ENCODE measurements at places on chromosomes 6 and 20. TPM values are rescaled to one million over a fixed set of nuclear protein-coding genes. Genes with fewer than 3 reads are reported as not detected.

DNA sequence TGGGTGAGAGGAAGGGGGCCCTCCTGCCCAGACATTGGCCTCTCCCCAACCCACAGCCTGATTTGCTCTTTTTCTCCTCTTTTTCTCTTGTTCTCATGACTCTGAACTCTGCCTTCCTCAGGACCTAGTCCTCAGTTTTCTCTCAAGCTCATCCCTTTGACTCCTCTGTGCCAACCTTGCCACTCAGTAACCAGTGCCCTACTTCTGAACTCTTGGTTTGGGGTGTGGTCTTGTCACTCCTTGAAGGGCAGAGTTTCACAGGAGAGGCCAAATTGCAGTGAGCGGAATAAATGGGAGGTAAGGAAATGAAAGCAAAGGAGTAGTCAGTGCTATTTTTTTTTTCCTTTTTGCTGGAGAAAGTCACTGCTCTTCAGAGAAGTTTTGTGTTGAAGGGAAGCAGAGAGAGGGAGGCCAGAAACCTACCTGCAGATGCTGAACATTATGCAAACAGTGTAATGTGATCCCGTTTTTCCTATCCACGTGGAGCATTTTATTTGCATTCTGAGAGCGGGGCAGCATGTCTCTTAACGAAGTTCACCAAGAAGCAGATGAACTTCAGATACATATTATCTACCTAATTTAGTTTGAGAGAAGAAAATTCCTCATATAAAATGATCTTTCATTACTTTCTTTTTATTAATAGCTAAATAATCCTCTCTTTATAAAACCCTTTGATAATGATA lies 26.9 kb downstream of the CFAP61 start:
- DNase-seq, result no peak
- no peak overlapping the region for H3K27ac ChIP-seq
- H3K27me3 ChIP-seq, result peaks cover 8% of the 10 kb centered on the region
- no peaks in the 10 kb centered on the region for H3K36me3 ChIP-seq

DNA sequence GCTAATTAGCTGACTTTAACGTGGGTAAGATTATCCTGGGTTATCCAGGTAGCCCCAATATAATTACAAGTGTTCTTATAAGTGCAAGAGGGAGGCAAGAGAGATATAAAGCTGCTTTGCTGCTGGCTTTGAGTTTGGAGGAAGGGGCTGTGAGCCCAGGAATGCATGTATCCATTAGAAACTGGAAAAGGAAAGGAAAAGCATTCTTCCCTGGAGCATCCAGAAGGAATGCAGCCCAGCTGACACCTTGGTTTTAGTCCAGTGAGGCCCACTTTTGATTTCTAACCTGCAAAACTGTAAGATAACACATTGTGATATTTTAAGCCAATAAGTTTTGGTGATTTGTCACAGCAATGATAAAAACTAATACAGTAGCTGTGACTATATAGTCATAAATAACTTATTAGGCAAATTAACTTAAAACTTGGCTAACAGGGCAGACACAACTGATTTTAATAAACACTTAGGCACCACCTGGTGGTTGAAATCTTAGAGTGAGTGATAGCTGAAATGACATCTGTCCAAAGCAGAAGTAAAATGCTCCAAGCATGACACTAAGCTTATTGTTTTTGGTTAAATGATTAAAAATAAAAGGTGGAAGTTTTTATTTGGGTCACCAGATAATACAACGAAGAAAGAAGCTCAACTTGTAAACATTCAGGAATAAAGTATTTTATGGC lies 35.6 kb downstream of the ADGRF4 start:
- peaks cover 2% of the 10 kb centered on the region for H3K27me3 ChIP-seq
- H3K4me1 ChIP-seq, result peaks cover 4% of the 10 kb centered on the region
- no peak overlapping the region for H3K27ac ChIP-seq

DNA sequence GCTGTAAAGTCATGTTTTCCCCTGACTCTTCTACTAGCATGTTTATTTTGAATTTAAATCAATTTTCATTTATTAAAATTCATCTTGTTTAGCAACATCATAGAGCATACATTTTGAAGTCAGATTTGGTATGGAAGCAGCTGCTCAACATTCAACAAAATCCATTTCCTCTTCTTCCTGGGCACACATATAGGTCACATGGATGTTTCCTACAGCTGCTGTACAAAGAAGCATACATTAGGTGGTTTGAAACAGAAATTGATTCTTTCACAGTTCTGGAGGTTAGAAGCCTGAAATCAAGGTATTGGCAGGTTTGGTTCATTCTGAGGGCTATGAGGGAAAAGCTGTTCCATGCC lies 495.2 kb downstream of the RFPL4B start:
- H3K27ac ChIP-seq, result no peak overlapping the region
- H3K36me3 ChIP-seq, result no peaks in the 10 kb centered on the region
- no peaks in the 10 kb centered on the region for H3K4me1 ChIP-seq
- no peaks in the 10 kb centered on the region for H3K27me3 ChIP-seq

DNA sequence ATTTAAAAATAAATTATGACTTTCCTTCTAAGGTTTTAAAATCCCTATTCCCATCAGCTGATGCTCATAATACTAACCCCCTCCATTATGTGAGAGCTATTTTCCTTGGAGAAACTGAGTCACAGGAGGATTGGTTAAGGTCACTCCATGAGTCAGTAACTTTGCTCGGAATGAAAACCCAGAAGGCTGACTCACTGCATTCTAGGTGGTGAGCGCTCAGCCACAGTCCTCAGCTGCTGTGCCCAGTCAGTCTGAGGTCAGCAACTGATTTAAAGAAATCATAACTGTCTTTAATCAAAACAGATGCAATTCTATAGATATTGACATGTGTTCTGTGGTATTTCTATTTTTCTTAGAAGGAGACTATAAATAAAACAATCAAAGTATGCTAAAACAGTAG lies 359.2 kb downstream of the GJA1 start:
- DNase-seq, result no peak
- no peaks in the 10 kb centered on the region for H3K36me3 ChIP-seq
- no peaks in the 10 kb centered on the region for H3K4me1 ChIP-seq
- H3K4me3 ChIP-seq, result no peak overlapping the region
- no peak overlapping the region for H3K27ac ChIP-seq

GRCh38 chr20:48841875-48842529 lies 14.2 kb upstream of the PREX1 start:
- DNase-seq, result no peak
- peaks cover 29% of the 10 kb centered on the region for H3K4me1 ChIP-seq
- H3K36me3 ChIP-seq, result no peaks in the 10 kb centered on the region

GRCh38 chr6:159110013-159110412 lies 59.2 kb upstream of the FNDC1 start:
- no peak overlapping the region for H3K4me3 ChIP-seq
- H3K36me3 ChIP-seq, result no peaks in the 10 kb centered on the region
- H3K4me1 ChIP-seq, result peaks cover 52% of the 10 kb centered on the region
- peak overlapping the region; percentile 19 for H3K27ac ChIP-seq
- DNase-seq, result peak; percentile 62

- no peaks in the 10 kb centered on the region for H3K36me3 ChIP-seq
- H3K27me3 ChIP-seq, result no peaks in the 10 kb centered on the region
- peaks cover 15% of the 10 kb centered on the region for H3K4me1 ChIP-seq
- H3K4me3 ChIP-seq, result no peak overlapping the region
Observed at GRCh38 chr6:119109654-119110325, 31.3 kb upstream of the FAM184A start.

GRCh38 chr6:159716247-159717096 lies 10.8 kb upstream of the WTAP start:
- H3K4me1 ChIP-seq, result peaks cover 11% of the 10 kb centered on the region
- H3K36me3 ChIP-seq, result no peaks in the 10 kb centered on the region
- H3K27me3 ChIP-seq, result no peaks in the 10 kb centered on the region

DNA sequence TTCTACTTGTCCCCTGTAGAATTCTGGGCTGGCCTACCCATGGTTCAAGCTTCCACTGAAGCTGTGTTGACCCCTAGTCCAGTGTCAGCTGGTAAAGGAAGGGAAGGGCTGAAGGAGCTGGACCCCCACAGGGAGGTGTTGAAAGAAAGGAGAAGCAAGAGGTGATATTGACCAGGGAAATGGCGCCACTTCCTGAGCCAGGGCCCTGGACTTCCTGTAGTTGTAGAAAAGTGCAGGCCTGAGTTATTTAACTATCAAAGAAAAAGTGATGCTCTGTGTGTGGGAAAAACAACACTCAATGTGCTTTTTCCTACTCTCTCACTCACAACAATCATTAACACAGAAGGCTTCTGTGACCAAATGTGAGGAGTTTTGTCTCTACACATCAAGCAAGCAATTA lies 60.0 kb upstream of the IER3 start:
- H3K36me3 ChIP-seq, result peaks cover 2% of the 10 kb centered on the region
- no peak overlapping the region for H3K4me3 ChIP-seq
- H3K4me1 ChIP-seq, result peaks cover 35% of the 10 kb centered on the region
- no peak overlapping the region for H3K27ac ChIP-seq

- no peak for DNase-seq
- no peaks in the 10 kb centered on the region for H3K27me3 ChIP-seq
- no peaks in the 10 kb centered on the region for H3K36me3 ChIP-seq
- H3K27ac ChIP-seq, result no peak overlapping the region
- H3K4me3 ChIP-seq, result no peak overlapping the region
- no peaks in the 10 kb centered on the region for H3K4me1 ChIP-seq
Observed at GRCh38 chr6:13065581-13065980, 262.8 kb downstream of the TBC1D7 start.

DNA sequence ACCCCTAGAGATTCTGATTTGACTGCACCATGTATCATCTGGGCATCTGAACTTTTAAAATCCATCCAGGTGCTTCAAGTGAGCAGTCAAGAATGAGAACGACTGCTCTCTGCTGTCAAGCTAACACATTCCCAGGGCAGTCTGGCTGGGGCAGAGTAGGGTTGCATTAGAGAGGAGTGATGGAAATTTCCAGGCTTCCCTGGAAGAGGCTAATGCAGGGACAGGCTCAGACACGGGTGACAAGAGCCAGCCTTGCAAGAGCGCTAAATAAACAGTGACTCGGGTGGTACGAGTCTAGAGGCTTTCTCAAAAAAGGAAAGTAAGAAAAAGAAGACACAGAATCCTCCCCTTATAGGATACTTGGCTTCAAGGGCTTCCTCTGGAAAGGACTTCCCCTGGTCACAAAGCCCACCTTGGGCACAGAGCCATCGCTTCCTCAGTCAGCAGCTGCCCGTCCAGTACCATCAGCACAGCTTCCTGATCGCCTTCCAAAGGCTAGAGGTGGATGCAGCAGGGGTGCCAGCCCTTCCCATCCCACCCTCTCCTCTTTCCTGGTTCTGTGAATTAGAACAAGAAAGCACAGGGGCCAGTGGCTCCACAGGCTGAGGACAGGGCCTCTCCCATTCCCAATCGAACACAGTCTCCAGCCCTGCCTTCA lies 177.4 kb upstream of the RREB1 start:
- H3K4me3 ChIP-seq, result no peak overlapping the region
- DNase-seq, result no peak
- no peaks in the 10 kb centered on the region for H3K36me3 ChIP-seq

GRCh38 chr20:12098421-12098820 lies 180.7 kb downstream of the BTBD3 start:
- H3K4me3 ChIP-seq, result no peak overlapping the region
- DNase-seq, result no peak
- H3K36me3 ChIP-seq, result no peaks in the 10 kb centered on the region

DNA sequence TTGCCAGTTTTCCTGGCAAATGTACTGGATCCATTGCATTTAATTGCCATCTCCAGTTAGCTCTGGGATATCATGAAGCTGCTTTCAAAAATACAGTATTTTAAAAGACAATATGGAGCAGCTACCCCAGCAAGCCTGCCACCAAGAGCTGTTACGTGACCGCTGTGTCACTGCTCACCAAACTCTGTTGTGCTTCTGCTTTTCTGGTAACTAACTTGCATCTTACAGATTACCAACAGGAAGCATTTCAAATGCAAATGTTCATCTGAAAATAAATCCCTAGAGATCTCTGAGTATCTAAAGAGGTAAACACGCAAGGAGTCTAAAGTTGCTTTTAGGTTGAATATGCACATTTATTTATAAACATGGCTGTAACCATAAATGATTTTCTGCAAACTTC lies 1008.3 kb downstream of the KIF16B start:
- no peak overlapping the region for H3K4me3 ChIP-seq
- H3K27ac ChIP-seq, result no peak overlapping the region
- H3K27me3 ChIP-seq, result no peaks in the 10 kb centered on the region
- H3K36me3 ChIP-seq, result no peaks in the 10 kb centered on the region
- no peaks in the 10 kb centered on the region for H3K4me1 ChIP-seq
- no peak for DNase-seq

DNA sequence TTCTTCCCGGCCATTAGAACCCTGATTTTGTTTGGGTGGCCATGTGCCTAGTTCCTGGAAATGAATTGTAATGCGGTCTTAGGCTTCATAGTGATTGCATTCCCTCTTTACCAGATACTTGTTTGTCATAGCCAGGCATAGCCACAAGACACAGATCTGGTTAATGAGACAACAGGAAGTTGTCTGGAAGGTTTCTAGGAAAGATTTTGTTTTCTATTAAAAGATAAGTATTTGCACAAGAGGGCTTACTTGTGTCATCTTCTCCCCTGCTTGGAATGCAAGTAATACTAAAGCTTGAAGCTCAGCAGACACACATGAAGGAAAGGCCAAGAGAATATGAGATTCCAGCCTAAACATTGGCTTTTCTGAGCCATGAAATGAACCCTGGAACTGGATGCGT lies 12.9 kb downstream of the FARS2 start:
- H3K4me3 ChIP-seq, result no peak overlapping the region
- peaks cover 62% of the 10 kb centered on the region for H3K4me1 ChIP-seq
- H3K27ac ChIP-seq, result peak overlapping the region; percentile 63
- no peak for DNase-seq

E2F1 gene
- total RNA-seq, result 67.8 TPM

GSTA3 gene
- total RNA-seq, result not detected

EYA4 gene
- total RNA-seq, result not detected

AGPAT4 gene
- total RNA-seq, result 5.6 TPM

BNIP5 gene
- total RNA-seq, result not detected

LAMA4 gene
- total RNA-seq, result not detected

SLPI gene
- not detected for total RNA-seq

KIF25 gene
- total RNA-seq, result not detected
